ENCODE measurements at places on chromosomes 7 and 10.

DNA sequence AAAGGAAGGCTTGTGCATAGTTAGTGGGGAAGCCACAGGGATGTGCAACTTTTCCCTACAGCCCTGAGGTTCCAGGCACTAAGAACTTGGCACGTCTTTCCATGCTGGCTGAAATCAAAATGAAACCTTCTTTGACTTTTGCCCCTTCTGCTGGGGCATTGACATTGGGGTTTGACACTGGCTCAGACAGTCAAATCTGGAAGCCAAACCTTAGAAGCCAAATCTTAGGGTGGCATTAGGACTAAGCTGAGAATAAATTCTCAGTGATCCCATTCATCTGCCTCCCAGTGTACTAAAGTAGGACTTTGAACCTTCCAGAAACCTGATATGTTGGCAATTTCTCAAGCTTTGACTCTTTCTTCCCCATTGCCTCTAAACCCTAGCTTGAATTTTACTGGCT lies 31.3 kb upstream of the INSYN2A start:
- no peak for DNase-seq

DNA sequence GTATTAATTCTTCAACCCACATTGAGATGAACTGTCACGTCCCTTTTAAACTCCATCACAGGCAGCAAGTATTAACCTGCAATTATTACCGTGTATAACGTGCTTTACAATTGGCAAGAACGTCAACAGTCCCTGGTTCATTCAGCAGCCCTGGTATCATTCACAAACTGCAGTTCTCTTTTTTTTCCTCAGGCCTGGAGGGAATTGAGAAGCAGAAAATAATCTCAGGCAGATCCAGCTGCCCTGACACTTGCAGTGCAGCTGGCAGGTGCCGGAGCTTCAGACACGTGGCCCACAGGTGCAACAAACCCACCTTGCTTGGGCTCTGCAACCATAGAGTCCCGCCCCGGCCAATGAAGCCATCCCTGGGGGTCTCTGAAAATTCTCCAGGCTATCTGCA lies 137.3 kb downstream of the PLXNA4 start:
- no peak for DNase-seq

- no peak for DNase-seq
These were observed 855.1 kb downstream of the LRMDA start for GRCh38 chr10:76286536-76286935.

DNA sequence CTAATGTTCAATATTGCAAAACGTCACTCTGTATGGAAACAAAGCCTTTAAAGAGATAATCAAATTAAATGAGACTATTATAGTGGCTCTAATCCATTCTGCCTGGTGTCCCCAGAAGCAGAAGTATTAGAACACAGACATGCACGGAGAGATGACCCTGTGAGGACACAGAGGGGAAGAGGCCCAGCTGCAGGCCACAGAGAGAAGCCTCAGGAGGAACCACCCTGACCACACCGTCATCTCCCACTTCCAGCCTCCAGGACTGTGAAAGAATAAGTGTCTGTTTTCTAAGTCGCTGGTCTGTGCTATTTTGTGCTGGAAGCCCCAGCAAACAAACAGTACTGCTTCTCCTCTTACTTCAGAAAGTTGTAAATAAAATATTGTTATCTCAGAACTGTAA lies 283.5 kb upstream of the ADARB2 start:
- DNase-seq: no peak

DNA sequence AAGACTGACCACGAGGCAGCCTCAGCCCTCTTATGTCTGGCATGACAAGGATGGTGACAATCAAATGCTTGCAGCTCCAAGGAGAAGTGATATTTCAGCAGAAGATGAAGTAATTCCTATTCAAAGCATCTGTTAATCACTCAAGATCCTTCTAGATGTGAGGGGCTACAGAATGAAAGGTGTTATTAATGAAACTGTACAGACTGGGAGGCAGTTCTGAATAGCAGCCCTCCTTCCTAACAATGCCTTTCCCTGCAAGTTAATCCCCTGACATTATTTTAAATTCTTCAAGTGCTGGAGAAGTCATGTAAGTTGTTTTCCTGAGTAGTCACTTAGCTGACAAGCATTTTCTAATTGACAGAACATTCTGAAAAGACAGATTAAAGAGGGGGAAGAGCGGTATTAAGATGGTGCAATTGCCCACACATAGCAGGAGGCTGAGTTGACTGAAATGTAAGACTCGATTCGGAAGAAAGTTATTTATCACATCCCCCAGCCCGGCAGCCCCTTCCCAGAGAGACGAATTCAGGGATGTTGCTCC lies 300.8 kb downstream of the GRID1 start:
- DNase-seq: no peak

- no peak for DNase-seq
These were observed 353.1 kb upstream of the LRRTM3 start for GRCh38 chr10:66572700-66573099.

GRCh38 chr7:124808206-124808605 lies 42.6 kb upstream of the GPR37 start:
- DNase-seq: no peak

All from D721Med (cell line).